ENCODE measurements at places on chromosomes 4 and X. TPM values are rescaled to one million over a fixed set of nuclear protein-coding genes. Genes with fewer than 3 reads are reported as not detected.

DNA sequence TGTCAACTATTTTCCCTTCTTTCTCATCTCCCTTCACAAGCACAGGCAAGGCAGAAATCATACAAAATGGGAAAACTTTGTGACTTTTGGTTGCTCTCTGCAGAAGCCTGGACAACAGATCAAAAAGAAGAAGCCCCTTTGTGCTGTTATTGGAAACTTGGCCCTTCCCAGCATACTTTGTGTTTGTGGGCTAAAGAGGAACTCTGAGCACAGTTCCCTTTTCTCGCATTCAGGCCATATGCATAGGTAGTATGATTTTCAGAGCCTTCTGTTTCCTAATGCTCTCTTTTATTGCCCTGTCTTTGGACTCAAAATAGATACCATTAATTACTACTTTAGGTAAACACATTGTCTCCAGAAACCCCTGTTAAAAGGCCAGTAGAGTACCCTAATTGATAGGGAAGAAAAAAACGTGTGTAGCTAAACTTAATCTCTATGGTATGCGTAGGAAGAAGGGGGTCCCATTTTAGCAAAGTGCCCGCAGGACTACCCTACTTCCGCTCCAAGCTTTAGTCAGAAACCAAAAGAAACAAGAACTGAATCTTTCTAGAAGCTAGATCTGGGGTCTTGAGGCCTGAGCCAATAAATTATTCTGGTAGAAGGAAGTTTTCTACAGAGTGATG is 26.6 kb downstream of the VSIG4 start:
- no peak for DNase-seq

- DNase-seq, result no peak
Observed at GRCh38 chrX:42746606-42747005, 31.4 kb downstream of the PPP1R2C start.

The FREM3 gene
- total RNA-seq, result 0.14 TPM

- no peak for DNase-seq
Observed at GRCh38 chr4:173958445-173958844, 325.0 kb downstream of the FBXO8 start.

DNA sequence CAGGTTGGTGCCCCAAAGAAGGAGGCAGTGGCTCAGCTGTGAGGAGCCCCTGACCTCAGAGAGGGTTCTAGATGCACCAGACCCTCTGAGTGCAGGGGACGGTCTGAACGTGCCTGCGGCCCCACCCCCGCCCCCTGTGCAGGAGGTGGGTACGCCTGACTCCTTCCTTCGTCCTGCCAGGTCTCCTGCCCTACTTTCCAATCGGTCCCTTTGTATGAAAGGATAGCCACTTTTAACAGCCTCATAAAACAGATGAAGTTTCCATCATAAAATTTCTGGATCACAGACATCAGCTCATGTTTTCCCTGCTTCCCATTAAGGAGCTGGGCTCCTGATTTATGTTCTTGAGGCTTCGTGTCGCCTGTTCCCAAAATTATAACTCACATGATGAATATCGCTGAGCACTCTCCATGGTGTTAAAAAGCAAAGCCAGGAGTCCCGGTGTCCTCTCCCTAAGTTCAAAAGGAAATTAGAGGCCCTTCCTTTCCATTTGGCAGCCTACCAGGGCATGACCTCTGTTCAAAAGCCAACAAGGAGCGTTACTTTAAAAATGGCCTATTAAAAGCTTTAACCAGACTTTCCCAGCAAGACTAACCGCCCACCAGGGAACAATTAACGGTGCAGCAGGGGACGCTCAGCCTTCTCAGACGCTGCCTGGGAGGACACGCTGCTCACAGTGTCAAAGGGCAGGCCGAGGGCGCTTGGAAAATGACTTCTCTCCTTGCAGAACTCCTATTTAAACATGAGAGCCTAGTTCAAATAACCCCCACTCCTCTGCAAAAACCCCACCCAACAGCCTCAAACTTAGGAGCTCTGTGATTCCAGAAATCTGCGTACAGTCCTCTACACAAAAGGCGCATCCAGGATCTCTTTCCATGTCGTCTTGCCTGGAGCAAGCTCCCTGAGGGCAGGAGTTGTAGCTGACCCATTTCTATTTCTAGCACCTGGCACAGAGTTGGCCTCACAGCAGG is 181.9 kb downstream of the AFAP1 start:
- DNase-seq, result no peak

- DNase-seq, result no peak
Observed at GRCh38 chr4:1792832-1793495, at the start of gene FGFR3. Gene FGFR3, plus strand, starts transcription at chr4:1793293. Its CDS starts 642 bp downstream, at chr4:1793935.

GRCh38 chr4:61199873-61200186 is 296 bp upstream of the ADGRL3 start:
- no peak for DNase-seq

GRCh38 chr4:34950926-34951325 is 1293.4 kb downstream of the ARAP2 start:
- DNase-seq, result no peak

The NPY5R gene
- 2.3 TPM for total RNA-seq

DNA sequence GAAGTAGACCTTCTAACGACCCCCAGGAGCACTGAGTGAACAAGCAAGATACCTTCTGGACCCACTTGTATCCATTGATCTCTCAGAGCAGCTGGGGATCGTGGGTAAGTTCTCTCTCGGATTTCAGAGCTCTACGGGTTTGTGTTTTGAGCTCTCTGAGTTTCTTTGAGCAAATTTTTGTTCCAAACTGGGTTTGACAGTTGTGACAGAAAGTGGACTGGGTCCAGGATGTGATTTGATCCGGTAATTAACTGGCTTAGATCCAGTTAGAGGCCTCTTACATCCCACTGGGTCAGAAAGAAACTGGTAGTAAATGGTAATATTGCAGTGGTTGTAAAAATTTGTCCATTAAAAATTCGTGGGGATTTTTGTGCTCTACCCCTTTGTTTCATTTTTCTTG is 459.2 kb downstream of the INPP4B start:
- no peak for DNase-seq

The SPARCL1 gene
- total RNA-seq, result 2,315 TPM

GRCh38 chr4:152456609-152457008 is 79.3 kb downstream of the FBXW7 start:
- no peak for DNase-seq

GRCh38 chr4:8732681-8733243 is 138.9 kb downstream of the HMX1 start:
- no peak for DNase-seq

DNA sequence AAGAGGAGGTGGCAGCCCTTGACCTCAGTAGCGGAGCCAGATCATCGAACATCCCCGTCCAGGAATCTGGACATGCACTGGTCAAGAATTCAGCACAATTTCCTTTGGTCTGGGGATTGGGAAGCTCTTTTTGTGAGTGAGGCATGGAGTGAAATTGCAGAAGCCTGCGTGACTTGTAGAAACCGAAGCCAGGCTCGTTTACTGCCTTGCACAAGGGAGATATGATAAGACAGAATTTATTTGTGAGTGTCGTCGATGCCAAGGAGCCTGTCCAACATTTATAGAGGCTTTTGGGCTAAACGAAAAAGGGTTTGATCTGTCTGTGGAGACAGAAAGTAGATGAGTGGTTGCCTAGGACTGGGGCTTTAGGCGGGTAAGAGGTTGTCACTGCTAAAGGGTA is 50.6 kb downstream of the TBL1X start:
- DNase-seq, result no peak

DNA sequence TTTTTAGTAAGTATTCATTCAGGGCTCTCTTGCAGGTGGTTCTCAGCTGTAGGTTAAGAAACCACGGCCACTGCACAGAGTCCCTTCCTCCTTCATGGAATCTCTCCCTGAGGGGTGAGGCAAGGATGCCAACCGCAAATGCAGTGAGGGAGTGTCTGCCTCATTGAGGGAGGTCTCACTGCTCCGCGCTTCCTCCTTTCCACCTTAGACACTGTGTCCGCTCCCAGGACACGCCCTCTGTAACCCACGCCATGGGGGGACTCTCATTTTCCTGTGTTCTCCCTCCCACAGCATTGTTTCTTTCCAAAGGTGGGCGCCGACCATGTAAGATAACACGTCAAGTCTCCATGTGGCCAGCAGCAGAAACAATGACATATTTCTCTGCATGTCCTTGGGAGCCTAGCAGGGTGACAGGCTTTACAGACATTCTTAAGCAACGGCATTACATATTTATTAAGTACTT is 63.2 kb downstream of the SEPSECS start:
- DNase-seq, result no peak

- DNase-seq, result no peak
Observed at GRCh38 chr4:101693842-101694398, 96.6 kb upstream of the BANK1 start.

DNA sequence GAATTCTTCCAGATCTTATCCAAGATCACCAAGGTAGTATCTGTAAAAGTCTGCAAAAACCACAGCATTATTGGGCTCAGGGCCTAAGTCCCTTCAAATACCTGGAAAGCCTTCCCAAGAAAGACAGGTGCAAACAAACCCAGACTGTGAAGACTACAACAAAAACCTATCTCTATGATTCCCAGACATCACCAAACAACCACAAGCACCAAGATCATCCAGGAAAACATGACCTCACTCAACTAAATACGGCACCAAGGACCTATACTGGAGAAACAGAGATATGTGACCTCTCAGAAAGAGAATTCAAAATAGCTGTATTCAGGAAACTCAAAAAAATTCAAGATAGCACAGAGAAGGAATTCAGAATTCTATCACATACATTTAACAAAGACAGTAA is 15.3 kb downstream of the TCEAL1 start:
- no peak for DNase-seq

DNA sequence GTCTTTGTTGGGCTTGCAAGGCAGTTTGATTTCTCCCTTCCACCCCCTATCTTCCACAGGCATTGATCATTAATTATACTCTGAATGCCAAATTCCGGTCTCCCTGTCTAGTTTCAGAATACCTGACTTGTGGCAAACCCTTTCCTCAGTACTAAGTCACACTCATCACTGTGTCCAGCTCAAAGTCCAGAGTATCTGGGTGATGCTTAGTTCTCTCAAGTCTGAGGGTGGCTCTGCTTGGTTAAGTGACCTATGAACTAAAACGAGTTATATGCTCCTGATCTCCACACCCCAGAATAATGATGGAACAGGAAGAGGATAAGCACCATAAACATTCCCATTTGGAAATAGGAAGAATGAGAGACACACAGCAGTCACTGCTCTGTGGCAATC is 6.5 kb downstream of the SMIM9 start:
- no peak for DNase-seq

GRCh38 chrX:49951524-49952193 is 29.3 kb downstream of the CLCN5 start:
- no peak for DNase-seq

DNA sequence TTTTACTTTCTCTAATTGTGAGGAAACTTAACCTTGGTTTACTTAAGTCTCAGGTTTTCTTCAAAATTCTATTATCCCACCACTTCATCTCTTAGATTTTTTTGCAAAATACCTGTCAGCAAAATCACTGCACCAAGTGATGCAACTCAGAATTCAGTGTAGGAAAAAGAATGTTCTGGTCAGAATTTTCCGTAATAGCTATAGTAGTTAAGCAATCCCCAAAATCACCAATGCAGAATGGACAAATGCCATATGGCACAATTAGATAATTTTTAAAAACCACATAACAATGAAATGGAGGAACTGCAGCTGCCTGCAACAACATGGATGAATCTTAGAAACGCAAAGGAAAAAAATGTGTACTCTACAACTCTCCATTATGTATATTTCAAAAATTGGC is 373.1 kb downstream of the NAF1 start:
- DNase-seq, result no peak

DNA sequence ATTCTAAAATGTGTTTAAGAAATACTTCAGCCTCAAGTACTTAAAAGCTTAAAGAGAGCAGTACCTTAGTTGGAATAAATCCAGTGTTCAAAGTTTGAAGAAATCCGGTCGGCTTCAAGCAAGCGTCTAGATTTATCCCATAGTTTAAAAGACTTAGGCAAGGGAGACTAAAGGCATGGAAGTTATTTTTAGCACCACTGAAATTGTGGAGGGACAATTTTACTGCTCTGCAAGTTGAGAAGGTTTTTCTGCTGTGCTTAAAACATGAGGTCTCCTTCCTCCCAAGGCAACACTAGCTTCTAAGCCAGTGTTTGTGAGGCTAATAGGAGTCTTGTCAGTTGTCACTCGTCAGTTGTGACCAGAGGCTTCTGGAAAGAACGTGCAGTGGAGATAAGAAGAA is 183.5 kb downstream of the MSL3 start:
- no peak for DNase-seq

- no peak for DNase-seq
Observed at GRCh38 chr4:40629401-40630334, at the start of gene RBM47. Gene RBM47, minus strand, starts transcription at chr4:40629864. Its CDS starts 190,971 bp downstream, at chr4:40438893.

The MBNL3 gene
- 3.5 TPM for total RNA-seq

The GPC3 gene
- 2.6 TPM for total RNA-seq

The USP17L18 gene
- not detected for total RNA-seq

The DCAF8L2 gene
- total RNA-seq, result not detected

DNA sequence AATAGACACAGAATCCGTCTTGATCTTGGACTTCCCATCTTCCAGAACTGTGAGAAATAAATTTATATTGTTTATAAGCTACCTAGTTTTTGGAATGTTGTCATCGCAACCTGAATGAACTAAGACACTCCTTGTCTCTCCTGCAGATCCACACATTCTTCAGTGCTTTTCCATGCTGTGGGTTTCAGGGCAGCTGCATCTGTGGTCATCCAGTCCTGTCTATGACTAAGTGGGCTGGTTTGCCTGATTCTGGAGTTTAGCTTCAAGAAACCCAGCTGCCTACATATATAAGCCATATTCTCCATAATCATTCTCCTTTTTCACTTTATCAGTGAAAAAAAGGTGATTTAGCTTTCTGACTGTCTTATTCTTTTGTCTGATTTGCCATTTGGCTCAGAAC is 170.3 kb upstream of the KIT start:
- no peak for DNase-seq

The SSX1 gene
- total RNA-seq, result not detected

The SRP72 gene
- total RNA-seq, result 43.1 TPM

DNA sequence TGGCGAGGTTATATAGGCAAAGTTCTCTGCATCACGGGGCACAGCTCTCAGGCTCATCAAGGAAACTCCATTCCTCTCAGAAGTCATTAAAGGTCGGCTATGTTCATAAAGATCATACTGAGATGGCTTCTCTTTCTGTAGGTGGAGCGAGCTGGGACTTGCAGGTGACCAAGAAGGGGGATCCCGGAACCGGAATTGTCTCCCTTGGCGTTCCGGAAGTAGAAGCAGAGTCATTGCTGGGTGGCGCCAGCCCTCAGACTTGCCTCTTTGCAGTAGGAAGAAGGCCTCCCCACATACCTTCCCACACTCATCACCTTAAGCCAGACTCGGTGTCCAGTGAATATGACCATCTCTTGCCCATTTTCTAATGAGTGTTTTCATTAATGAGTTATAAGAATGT is 17.9 kb upstream of the HPGD start:
- no peak for DNase-seq

- DNase-seq, result peak; percentile 10
Observed at GRCh38 chrX:7927259-7928167, at the start of gene PNPLA4. Gene PNPLA4, minus strand, starts transcription at chrX:7927413. Its CDS starts 1,294 bp downstream, at chrX:7926119.

DNA sequence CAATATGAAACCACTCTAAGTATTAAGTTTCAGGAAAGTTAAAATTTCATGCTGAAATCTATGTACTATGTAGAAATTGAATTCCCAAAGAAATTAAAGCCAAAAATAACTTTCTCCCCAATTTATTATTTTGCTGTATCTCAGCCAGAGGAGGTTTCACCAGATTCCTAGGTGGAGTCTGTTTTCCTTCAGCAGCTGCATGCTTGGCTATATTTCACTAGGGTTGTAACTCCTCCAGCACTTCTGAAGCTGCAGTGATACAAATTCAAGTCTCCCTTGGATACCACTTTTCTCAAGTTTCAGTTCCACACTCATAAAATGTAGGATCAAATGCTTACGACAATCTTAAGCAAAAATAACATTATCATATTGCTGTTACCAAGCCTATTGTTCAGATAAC is 41.2 kb upstream of the ZC4H2 start:
- no peak for DNase-seq

The MAGEB2 gene
- total RNA-seq, result not detected

- no peak for DNase-seq
Observed at GRCh38 chr4:165563851-165564250, 185.0 kb downstream of the CPE start.

The TSC22D3 gene
- 551 TPM for total RNA-seq

Data from thoracic aorta (tissue), 2 donors.